Activated CD4-positive, alpha-beta T cell treated with anti-CD3 and anti-CD28 coated beads, Interleukin-2, amount 50 U/mL, for 1 hour (primary cell): ENCODE measurements at places on chromosomes 5 and 9.

DNA sequence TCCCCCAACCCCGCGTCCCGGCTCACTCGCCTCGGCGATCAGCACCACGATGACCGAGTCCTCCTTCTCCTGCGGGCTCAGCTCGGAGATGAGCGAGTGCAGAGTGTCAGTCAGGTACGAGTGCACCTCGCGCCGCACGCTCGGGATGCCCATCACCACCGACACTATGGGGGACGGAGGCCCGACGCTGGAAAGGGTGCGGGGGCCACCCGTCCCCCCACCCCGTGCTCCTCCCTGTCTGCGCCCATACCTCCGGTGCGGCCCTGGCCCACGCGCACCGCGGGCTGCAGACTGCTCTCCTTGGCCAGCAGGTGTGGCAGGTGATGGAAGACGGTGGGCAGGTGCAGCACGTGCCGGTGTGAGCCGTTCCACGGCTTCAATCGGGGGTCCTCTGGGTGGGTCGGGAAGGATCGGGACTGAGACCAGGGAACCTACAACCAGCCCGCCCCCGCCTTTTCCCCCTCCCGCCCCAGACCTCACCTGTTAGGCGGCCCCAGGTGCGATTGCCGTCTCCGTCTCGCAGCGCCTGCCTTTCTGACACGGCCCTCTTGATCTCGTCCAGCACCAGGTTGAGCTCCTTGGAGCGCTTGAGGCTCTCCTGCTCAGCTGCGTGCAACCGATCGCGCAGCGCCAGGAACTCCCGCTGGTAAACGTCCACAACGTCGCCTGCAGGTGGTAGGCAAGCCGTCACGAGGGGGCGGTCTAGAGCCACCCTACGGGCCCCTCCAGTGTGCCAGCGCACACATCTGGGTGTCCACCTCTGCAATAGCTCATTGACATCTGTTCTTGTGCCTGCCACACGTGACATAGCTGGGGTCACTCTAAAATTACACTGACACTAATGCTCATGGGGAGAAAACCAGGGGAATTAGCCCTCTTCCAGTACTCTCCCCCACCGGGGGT, 5.1 kb downstream of the MGAT4B start:
- peak; percentile 88 for DNase-seq

DNA sequence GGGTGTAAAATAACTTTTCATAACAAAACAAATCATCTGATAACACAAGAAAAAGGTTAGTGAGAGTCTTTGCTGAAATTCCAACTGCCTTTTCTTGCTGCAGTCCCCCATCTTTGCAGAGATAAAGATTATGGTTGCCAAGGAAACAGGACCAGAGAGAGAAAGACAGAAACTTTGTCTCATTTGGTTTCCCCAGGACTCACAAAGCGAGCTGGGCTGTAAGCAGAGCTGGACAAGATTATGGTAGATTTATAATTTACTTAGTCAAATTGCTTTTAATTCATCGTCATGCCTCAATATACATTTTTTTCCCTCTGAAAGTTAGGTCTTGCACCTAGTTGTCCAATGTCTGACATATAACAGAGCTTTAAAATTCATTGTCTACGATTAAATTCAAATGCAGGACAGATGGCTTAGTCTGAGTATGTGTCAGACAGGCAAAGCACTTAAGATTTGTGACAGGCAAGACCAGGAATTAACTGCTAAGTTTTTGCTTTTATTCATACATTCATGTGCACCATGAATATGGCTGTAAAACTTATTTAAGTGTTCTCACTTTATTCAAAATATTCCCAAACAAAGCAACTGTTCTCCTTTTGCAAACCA, 17.4 kb downstream of the ENC1 start:
- no peak for DNase-seq

- DNase-seq: no peak
Measured at GRCh38 chr9:79053598-79053997, 518.2 kb upstream of the TLE4 start.

DNA sequence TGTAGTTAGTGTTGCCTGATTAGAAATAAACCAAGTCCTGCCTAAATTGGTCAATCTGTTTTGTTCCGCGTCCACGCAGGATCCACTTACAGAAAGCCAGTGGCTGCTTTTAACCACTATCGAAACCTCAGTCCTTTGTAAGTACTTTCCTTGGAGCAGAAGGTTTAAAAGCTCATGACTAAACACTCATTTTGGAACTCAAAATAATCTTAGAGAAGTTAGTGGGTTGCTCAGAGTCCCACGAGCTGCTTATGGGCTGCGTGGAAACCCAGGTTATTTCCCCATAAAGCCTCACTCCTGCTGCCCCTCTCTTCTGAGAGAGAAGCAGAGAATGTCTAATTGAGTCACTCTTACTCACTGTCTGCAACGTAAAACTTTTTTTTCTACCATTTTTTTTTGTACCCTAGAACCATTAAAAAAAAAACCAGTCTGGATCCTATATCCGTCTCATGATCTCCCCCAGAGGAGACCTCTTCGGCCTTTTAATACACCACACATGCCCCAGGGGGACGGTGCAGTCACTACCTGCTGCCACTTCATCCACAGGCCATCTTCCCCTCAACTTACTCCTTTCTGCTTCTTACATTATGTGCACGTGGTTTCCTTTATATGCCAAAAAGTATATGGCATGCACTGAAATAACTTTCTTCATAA, 7.6 kb downstream of the BASP1 start:
- DNase-seq: no peak

DNA sequence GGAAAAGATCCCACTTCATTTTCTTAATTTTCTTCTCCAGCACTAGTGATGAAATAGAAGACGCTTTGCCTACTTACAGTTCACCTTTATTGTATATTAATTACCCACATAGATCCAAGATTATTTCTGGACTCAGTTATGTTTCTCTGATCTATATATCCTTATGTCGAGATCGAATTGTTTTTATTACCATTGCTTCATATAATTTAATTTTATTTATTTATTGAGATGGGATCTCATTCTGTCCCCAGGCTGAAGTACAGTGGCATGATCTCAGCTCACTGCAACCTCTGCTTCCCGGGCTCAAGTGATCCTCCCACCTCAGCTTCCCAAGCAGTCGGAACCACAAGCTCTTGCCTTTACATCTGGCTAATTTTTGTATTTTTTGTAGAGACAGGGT, 121.3 kb downstream of the UGCG start:
- DNase-seq: no peak

DNA sequence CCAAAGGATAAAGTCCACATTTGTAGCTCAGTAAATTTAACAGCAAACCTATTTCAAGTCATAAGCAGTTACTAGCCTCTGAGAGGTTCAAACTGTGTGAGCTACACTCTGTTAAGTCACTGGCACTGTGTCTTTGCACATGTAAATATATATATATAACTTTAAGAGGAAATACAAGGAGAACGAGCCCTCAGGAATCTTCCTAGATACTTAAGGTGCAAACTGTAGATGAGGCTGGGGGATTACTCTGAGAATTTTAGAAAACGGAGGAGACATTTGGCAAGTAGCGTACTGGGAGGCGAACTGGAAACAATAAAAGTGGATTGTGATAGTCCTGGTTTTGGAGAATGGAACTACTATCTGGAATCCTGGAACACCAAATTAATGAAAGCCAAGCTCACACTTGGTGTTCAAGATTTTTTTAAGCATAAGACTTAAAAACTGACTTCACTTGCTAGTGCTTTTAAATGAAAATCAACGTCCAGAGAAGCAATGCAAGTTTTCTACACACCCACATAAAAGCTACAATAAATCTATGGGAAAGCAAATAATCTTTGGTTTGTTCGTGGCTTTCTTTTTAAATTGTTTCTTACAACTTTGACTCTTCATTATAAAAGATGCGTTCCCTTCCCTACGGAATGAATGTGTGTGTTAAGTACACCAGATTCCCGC, 1057.0 kb upstream of the DMAC1 start:
- DNase-seq: no peak

GRCh38 chr9:114367772-114368569, 19.8 kb downstream of the AKNA start:
- no peak for DNase-seq

DNA sequence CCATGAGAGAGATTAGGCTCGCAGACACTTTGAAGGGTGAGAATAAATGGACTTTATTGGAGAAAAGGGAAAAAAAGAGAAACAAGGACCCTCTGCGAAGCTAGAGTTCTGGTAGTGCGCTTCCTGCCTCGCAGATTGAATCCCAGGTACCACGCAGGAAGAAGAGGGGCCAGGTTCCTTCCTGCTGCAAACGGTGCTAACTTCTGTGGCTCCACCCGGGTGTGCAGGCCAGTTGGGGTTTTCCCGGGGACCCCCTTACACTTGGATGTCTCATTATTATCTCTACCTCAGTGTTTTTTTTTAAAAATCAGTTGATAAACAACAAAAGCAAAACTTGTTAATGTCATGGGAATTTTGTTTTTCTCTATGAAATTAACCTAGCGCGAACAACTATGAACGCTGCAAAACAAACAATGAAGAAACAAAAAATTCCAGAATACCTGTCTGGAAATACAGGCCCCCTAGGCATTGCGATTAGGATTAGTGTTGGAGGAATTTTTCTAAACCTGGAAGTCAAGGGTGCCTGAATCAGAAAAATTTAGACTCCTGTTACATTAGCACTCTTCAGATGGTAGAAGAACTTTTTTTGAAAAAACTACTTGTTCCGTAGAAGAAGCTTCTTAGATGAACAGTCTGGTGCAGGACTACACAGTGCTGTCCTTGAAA, 414.5 kb downstream of the MAN2A1 start:
- DNase-seq: no peak

- no peak for DNase-seq
Measured at GRCh38 chr5:146721073-146721815, 157.3 kb downstream of the PPP2R2B start.

DNA sequence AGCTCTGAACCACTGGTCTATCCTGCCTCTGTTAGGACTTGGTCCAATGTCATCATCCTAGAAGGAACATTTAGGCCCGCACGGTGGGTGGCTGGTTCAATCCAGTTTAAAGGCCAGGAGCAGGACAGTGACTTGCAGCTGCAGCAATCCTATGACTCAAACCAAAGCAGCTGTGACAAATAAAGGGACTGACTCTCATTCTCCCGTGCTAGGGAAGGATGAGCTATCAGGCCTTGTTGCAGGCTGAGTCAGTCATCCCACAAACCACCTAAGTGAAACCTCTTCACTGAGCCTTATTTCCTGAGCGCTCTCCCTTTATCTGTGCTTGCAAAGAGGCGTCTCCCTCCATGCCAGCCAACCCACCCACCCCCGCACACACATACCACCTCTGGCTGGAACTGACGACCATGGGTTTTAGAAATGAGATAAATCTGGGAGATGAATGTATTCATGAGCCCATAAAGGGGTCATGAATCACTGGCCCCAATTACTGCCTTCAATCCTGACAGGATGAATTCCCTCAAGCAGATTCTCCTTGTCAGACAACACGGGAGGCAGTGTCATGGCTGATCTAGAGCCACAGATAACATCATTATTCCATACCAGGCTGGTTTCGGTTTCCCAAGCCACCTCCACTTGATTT, 93.4 kb downstream of the KCNIP1 start:
- no peak for DNase-seq

DNA sequence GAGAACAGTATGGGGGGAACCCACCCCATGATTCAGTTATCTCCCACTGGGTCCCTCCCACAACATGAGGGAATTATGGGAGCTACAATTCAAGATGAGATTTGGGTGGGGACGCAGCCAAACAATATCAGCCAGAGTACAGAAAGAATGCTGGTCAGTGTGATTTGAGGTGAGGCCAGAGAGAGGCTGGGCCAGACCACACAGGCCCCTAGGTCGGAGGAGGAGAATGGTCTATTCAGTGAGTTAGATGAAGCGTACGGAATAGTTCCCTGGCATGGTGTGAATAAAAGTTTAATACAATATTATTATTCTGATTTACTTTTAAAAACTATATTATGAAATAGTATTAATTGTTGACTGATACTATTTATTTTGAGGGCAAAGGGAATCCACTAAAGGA, 39.7 kb downstream of the PCSK5 start:
- no peak for DNase-seq

DNA sequence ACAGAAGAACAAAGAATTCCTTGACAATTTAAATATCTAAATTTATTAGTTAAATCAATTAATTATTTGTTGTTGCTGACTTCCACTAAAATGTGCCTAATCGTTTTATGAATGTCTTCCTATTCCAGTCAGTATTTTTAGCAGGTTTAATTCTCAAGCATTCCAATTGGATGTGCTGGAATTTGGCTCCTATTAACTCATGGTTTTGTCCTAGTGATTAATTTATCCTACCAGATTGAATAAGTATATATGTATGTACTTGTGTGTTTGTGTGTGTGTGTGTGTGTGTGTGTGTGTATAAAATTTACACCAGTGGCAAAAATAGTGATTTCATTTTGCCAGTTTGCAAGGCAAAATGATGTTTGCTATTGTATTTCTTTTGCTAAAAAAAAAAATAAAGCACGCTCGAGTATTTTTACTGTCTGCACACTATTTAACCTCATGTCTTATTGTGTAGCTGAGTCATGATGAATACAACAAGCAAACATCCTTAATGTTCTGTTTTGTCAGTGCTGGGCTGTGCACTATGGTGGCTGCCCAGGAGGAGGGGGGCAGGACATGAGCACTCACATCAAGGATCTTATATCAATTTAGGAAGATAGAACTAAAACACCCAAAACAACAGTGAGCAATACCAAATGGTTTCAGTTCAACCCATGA, 375.5 kb downstream of the PDE4D start:
- no peak for DNase-seq

- DNase-seq: peak; percentile 7
Measured at GRCh38 chr5:149667084-149667828, 62.9 kb upstream of the PPARGC1B start.
